A549 treated with ZK216348 at 1 μM for 4 hours (cell line): ENCODE measurements at places on chromosomes 12 and 14. TPM values are rescaled to one million over a fixed set of nuclear protein-coding genes. Genes with fewer than 3 reads are reported as not detected.

The DAZAP2 gene
- total RNA-seq = 303 to 355 TPM (median 335 TPM) in 5 replicates

The KRT71 gene
- not detected in 5 replicates for total RNA-seq

The SIX1 gene
- total RNA-seq = 4.8 to 7.9 TPM (median 7.8 TPM) in 5 replicates

The TAC3 gene
- 0.39 TPM in 1 of 5 replicates, not detected in the others for total RNA-seq

The MORN3 gene
- total RNA-seq = 0.11 to 0.33 TPM (median 0.15 TPM) in 4 of 5 replicates, not detected in the other

The E2F7 gene
- total RNA-seq = 4.3 to 9.2 TPM (median 7.7 TPM) in 5 replicates

The TRHDE gene
- total RNA-seq = 0.18 to 0.21 TPM (median 0.19 TPM) in 3 of 5 replicates, not detected in the others

The PAPLN gene
- 4.3 to 7.5 TPM (median 6.7 TPM) in 5 replicates for total RNA-seq

The FERMT2 gene
- 31.7 to 54.9 TPM (median 44.3 TPM) in 5 replicates for total RNA-seq

The TEX22 gene
- total RNA-seq = 0.09 to 0.41 TPM (median 0.28 TPM) in 4 of 5 replicates, not detected in the other

The NANOG gene
- total RNA-seq = not detected in 5 replicates

The PIWIL1 gene
- total RNA-seq = not detected in 5 replicates

The SLC17A8 gene
- 0.06 TPM in 1 of 5 replicates, not detected in the others for total RNA-seq

The GALNT9 gene
- total RNA-seq = 2.2 to 6.4 TPM (median 5.7 TPM) in 5 replicates

The A2ML1 gene
- not detected in 5 replicates for total RNA-seq

The DEPDC4 gene
- 0.72 to 2.1 TPM (median 1.1 TPM) in 5 replicates for total RNA-seq

The SLC6A15 gene
- total RNA-seq = 1.5 to 5.8 TPM (median 4.1 TPM) in 5 replicates

The STON2 gene
- 0.93 to 1.6 TPM (median 1.0 TPM) in 5 replicates for total RNA-seq

The OASL gene
- 2.7 to 4.1 TPM (median 3.7 TPM) in 5 replicates for total RNA-seq

The PDE3A gene
- 1.8 to 4.4 TPM (median 3.5 TPM) in 5 replicates for total RNA-seq

The SLC25A21 gene
- total RNA-seq = 0.34 to 2.3 TPM (median 0.75 TPM) in 5 replicates

The TUNAR gene
- not detected in 5 replicates for total RNA-seq
